ENCODE measurements at places on chromosomes 7 and 10. TPM values are rescaled to one million over a fixed set of nuclear protein-coding genes. Genes with fewer than 3 reads are reported as not detected.

The SERPINE1 gene
- 542 TPM for total RNA-seq

The EVX1 gene
- not detected for total RNA-seq

The ASB15 gene
- not detected for total RNA-seq

The PAX4 gene
- not detected for total RNA-seq

The NFE2L3 gene
- 2.8 TPM for total RNA-seq

The NAT16 gene
- not detected for total RNA-seq

The KDM7A gene
- total RNA-seq: 27.9 TPM

The KIAA1549 gene
- 0.95 TPM for total RNA-seq

The DDC gene
- total RNA-seq: 0.85 TPM

The SLC13A4 gene
- 2.1 TPM for total RNA-seq

The ZNF37A gene
- total RNA-seq: 43.3 TPM

The SH2B2 gene
- 10.0 TPM for total RNA-seq

DNA sequence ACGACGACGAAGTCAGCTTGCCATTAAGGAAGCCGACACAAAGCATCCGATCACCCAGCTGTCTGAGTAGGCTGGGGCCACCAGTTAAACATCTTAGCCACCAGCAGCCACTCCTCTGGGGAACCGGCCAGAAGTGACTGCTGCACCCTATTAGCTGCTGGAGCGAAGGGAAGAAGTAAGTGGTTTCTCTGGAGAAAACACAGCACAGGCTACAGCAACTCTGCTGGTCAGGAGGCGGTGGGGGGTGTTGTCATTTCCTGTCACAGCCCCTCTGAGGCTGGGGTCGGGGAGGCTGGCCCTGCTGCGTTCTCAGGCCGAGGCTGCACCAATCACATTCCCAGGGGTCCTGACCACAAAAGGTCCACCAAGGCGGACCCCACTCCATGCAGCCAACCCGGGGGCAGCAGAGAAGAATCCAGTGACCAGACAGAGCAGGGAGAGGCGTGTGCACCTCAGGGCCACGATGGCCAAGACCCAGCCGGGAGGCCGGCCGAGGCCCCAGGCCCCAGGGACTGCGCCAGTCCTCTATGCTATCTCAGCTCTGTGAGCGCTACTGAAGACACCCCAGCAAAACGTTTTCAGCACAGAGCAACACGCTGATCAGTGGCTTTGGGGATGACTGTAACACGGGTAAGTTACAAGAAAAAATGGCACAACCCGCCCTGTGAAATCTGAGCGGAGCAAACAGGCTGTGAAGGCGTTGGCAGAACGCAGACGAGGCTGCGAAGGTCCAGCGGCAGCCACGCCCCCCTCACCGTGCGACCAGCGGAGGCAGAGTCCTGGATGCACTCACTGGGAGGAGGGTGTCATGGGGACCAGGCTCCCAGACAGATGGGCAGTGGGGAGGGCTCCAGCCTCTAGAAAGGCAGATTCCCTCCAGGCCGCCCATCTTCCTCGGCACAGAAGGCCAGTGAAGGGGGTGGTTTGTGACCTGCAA is 24.8 kb downstream of the STK32C start:
- no peak overlapping the region for H3K4me3 ChIP-seq
- DNase-seq: no peak

DNA sequence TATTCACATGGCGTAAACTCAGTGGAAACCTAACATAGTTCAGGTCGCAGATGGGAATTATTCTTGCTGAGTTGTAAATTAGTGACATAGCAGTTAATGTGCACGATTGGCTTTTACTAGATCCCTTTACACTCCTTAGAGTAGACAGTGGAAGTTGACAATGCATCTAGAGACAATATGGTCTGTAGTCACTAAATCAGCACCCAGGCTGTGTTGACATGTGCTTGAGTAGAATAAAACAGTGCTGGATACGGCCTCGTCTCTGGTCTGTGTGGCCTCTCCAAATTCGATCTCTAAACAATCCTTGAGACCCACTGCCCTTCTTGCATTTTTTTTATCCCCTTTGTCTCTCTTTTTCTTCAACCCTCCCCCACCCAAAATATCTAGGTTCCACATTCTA is 615.7 kb downstream of the SORCS1 start:
- no peak overlapping the region for H3K4me3 ChIP-seq
- H3K36me3 ChIP-seq: no peaks in the 10 kb centered on the region
- H3K27me3 ChIP-seq: no peaks in the 10 kb centered on the region
- DNase-seq: no peak

DNA sequence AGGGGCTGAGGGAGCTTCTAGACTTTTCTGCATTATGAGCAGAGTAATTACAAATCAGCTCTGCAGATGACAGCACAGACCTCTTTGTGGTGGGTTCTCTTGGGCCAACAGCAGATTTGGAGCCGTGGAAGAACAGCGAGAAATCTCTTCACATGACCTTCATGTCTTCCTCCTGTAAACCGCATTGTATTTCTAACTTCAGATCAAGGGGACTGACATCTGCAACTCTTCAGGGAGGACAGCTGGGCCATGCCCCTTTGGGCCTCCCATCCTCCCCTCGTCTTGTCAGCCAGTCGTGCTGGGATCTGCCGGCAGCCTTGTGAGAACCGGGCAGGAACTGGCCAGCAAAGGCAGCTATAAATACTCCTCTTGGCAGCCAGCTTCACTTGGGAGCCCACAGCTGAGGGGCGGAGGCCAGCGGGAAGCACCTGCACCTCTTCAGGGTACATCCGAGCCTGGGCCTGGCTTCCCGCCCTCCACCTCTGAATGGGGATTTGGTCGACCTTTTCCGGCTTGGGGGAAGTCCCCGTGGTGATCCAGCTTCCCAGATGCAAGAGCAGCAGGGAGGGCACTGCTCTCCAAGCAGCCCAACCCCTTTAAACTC is 54.7 kb downstream of the STEAP1B start:
- H3K4me1 ChIP-seq: peaks cover 10% of the 10 kb centered on the region
- peak overlapping the region; percentile 14 for H3K4me3 ChIP-seq
- no peak overlapping the region for H3K27ac ChIP-seq
- no peaks in the 10 kb centered on the region for H3K27me3 ChIP-seq
- H3K36me3 ChIP-seq: no peaks in the 10 kb centered on the region
- no peak for DNase-seq

DNA sequence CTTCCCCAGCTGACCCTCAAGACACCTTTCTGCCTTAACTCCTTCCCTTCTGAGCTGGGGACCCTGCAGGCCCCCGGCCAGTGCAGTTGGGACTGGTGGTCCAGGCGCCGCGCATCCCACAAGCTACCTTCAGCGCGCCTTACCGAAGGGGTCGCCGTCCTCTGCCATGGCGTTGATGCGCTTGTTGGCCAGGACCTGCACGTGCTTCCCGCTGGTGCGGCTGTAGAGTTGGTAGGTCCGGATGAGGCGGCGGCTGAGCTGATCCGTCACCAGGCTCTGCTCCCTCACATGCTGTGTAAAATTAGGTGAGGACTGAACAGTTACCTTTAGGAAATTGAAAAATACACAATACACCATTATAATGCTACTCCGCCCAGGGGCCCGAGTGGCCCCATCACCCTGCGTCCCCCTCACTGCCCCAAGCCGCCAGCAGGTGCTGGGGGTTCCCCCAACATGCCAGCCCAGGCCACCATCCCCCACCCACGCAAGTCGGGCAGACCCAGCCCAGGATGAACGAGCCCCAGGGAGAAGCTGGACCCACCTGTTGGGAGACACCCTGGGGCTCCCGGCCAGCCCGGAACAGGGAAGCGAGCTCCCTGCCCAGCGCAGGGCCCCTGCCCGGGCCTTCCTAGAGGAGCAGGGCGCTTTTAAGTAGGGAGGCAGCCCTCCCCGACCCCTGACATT is 1.2 kb downstream of the FGF8 start:
- H3K4me3 ChIP-seq: no peak overlapping the region
- H3K27ac ChIP-seq: no peak overlapping the region
- no peaks in the 10 kb centered on the region for H3K36me3 ChIP-seq
- peaks cover 26% of the 10 kb centered on the region for H3K4me1 ChIP-seq
- peaks cover 8% of the 10 kb centered on the region for H3K27me3 ChIP-seq
- no peak for DNase-seq

- no peak overlapping the region for H3K4me3 ChIP-seq
- no peaks in the 10 kb centered on the region for H3K27me3 ChIP-seq
- no peak for DNase-seq
- peaks cover 11% of the 10 kb centered on the region for H3K4me1 ChIP-seq
- no peak overlapping the region for H3K27ac ChIP-seq
Measured at GRCh38 chr7:150399421-150400007, 20.4 kb downstream of the ZNF775 start.

- H3K36me3 ChIP-seq: peaks cover 6% of the 10 kb centered on the region
- no peaks in the 10 kb centered on the region for H3K4me1 ChIP-seq
- H3K27me3 ChIP-seq: no peaks in the 10 kb centered on the region
- no peak overlapping the region for H3K27ac ChIP-seq
Measured at GRCh38 chr10:26729395-26729794, 31.9 kb downstream of the PDSS1 start.

GRCh38 chr10:124185084-124185483 is 91.7 kb upstream of the CHST15 start:
- no peaks in the 10 kb centered on the region for H3K36me3 ChIP-seq
- no peak overlapping the region for H3K4me3 ChIP-seq
- no peaks in the 10 kb centered on the region for H3K27me3 ChIP-seq

DNA sequence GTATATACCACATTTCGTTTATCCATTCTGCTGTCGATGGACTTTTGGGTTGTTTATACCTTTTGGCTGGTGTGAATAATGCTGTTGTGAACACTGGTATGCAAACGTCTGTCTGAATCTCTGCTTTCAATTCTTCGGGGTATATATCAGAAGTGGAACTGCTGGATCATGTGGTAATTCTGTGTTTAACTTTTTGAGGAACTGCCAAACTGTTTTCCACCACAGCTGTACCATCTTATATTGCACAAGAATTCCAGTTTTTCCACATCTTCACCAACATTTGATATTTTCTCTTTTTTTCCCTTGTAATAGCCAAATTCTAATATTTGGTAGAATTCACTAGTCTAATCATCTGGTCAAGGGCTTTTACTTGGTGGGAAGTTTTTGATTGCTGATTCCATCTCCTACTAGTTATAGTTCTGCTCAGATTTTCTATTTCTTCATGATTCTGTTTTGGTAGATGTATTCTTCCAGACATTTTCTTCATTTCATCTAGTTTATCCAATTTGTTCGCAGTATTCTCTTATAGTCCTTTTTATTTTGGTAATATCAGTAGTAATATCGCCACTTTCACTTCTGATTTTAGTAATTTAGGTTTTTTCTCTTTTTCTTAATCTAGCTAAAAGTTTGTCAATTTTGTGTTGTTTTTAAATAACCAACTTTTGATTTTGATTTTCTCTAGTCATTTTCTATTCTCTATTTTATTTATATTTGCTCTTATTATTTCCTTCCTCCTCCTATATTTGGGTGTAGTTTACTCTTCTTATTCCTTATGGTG is 271.2 kb downstream of the ZEB1 start:
- no peaks in the 10 kb centered on the region for H3K4me1 ChIP-seq
- no peak overlapping the region for H3K4me3 ChIP-seq
- no peak overlapping the region for H3K27ac ChIP-seq

DNA sequence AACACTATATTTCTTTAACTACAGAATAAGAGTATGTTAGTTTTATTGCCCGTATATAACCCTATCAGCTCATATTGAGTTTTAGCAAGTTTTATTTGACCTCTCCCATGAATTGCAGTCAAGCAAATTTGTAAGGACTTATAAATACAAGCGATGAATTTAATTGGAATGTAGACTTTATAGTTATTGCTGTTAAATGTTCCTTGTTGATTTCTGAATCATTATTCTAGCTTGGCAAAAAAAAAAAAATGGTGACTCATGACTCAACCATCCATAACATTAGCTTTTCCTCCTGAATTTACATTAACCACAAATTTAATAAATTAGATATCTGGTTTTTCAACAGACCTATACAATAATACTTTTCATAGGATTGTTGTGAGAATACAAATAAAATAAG is 334.0 kb upstream of the LRRTM3 start:
- DNase-seq: no peak
- no peaks in the 10 kb centered on the region for H3K27me3 ChIP-seq
- H3K4me1 ChIP-seq: no peaks in the 10 kb centered on the region
- no peak overlapping the region for H3K27ac ChIP-seq

DNA sequence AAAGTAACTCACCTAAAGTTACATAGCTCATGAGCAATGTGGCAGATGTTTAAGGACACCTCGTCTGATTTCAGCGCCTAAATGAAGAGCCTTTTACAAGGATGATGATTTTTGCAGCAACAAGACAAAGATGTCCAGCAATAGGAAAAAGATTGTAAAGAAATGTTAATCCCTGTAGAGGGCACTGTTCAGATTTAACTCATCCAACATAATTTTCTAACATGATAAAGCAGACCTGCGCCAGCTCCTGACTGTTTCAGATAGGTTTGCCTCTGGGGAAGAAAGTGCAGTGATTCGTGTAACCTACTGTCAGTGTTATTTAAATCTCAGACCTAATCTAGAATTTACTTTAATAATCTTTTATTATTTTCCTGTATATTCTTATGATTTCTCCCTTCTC is 595.2 kb downstream of the AUTS2 start:
- H3K27me3 ChIP-seq: no peaks in the 10 kb centered on the region
- no peak overlapping the region for H3K27ac ChIP-seq
- H3K4me3 ChIP-seq: no peak overlapping the region
- DNase-seq: no peak
- H3K36me3 ChIP-seq: no peaks in the 10 kb centered on the region
- no peaks in the 10 kb centered on the region for H3K4me1 ChIP-seq

- H3K36me3 ChIP-seq: no peaks in the 10 kb centered on the region
- H3K27me3 ChIP-seq: peaks cover 12% of the 10 kb centered on the region
- H3K27ac ChIP-seq: no peak overlapping the region
- peaks cover 7% of the 10 kb centered on the region for H3K4me1 ChIP-seq
- H3K4me3 ChIP-seq: no peak overlapping the region
- no peak for DNase-seq
Measured at GRCh38 chr10:129956876-129957673, 7.0 kb downstream of the EBF3 start.

- H3K4me1 ChIP-seq: peaks cover 4% of the 10 kb centered on the region
- peaks cover 3% of the 10 kb centered on the region for H3K36me3 ChIP-seq
Measured at GRCh38 chr7:1813394-1814088, 143.5 kb downstream of the ELFN1 start.

GRCh38 chr10:16907687-16908086 is 90.5 kb upstream of the RSU1 start:
- H3K4me3 ChIP-seq: no peak overlapping the region
- no peak overlapping the region for H3K27ac ChIP-seq
- H3K27me3 ChIP-seq: no peaks in the 10 kb centered on the region
- no peaks in the 10 kb centered on the region for H3K4me1 ChIP-seq
- H3K36me3 ChIP-seq: no peaks in the 10 kb centered on the region

- no peaks in the 10 kb centered on the region for H3K27me3 ChIP-seq
- H3K4me3 ChIP-seq: no peak overlapping the region
- peaks cover 7% of the 10 kb centered on the region for H3K4me1 ChIP-seq
- H3K36me3 ChIP-seq: no peaks in the 10 kb centered on the region
- no peak for DNase-seq
Measured at GRCh38 chr7:40848541-40849221, 713.9 kb downstream of the SUGCT start.

DNA sequence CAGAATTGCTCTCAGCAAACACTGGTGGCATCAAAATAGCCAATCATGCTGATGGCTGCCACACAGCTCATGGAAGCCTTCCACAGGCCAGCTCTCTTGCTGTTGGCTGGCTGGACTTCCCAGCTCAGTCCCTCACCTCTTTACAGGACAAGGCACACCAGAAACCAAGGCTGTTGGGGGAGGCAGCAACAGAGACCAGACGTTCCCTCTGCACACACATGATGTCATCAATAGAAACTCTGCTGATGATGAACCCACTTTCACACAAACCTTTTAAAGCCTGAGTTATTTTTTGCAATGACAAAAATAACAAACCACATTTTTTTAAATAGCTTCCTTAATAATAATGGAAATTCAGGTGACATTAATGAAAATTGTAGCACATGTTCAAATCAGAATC is 300.9 kb upstream of the C7orf33 start:
- no peak overlapping the region for H3K4me3 ChIP-seq
- no peak overlapping the region for H3K27ac ChIP-seq
- H3K36me3 ChIP-seq: no peaks in the 10 kb centered on the region
- DNase-seq: no peak
- H3K4me1 ChIP-seq: no peaks in the 10 kb centered on the region
- no peaks in the 10 kb centered on the region for H3K27me3 ChIP-seq
